Stimulated activated CD4-positive, alpha-beta T cell treated with anti-CD3 and anti-CD28 coated beads, TNF-alpha, amount 100 ng/mL, for 1 hour (primary cell): ENCODE measurements at places on chromosomes 4 and X.

GRCh38 chrX:140744085-140744484, 34.5 kb downstream of the LINC00632 start:
- no peak for DNase-seq

DNA sequence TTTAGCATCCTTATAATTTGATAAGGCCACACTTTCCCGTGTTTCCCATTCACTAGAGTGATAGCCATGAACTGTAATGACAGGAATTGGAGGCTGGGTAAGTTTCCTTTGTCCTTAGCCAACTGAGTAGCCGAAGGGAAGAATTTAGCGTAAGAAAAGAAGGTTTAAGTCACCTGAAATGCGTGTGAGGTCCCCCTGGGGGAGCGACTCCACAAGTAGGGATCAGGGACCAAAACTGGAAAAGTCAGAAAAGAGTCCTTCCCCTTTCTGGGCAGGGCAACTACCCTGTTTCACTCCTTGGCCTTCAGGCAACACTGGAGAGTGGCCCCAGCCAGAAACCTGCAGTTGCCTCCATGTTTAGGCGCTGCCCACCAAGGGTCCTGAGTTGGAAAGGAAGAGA, 81.6 kb upstream of the MED14 start:
- no peak for DNase-seq

DNA sequence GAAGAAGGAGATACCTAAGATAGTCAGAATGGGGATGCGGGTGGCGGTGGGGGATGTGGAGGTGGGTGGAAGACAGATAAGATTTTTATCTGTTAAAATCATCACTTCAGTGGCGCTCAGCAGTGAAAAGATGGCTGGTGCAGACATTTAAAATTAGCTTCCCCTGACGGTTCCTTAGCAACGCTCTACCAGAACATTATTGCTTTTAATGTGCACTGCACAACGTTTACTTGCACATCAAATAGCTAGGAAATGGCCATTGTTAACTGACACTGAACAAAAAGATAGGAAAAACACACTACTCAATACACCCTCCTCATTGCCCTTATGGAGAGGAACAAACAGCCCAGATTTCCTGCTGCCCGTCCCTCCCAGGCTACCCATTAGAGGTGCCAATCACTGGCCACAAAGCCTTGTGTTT, 61.0 kb upstream of the FTHL17 start:
- DNase-seq, result no peak

- no peak for DNase-seq
Measured at GRCh38 chr4:153434190-153434589, 32.0 kb upstream of the TMEM131L start.

- no peak for DNase-seq
Measured at GRCh38 chrX:22674932-22675331, 324.8 kb upstream of the DDX53 start.

- no peak for DNase-seq
Measured at GRCh38 chrX:133908223-133908955, 77.0 kb downstream of the GPC3 start.

- no peak for DNase-seq
Measured at GRCh38 chr4:169933531-169933930, 92.7 kb downstream of the MFAP3L start.
